ENCODE measurements at places on chromosomes 7 and 10.

- no peak for DNase-seq
These were observed 18.6 kb downstream of the FOXK1 start for GRCh38 chr7:4700577-4701235.

GRCh38 chr7:151806952-151807775, 69.8 kb downstream of the PRKAG2 start:
- no peak for DNase-seq

- DNase-seq = peak; percentile 59
These were observed 10.4 kb downstream of the CPA2 start for GRCh38 chr7:130276796-130277762.

DNA sequence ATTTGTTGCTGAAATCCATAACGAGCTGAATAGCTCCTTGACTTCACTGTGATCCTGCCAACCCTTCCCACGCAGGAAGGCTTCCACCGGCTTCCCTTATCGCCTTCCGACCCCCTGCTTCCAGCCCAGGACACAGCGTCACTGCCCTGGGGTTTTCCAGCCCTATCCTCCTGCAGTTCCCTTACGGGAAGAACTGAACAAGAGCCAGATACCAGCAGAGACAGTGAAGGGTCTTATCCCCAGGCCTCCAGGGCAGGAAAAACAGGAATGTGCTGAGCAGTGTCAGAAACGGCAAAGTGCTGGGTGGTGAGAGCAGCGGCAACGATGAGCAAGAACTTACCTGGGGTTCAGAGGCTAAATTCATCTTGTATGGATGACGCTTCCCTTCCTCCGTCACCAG, 22.4 kb downstream of the PDLIM1 start:
- no peak for DNase-seq
